Fibroblast of skin of left biceps (primary cell): ENCODE measurements at places on chromosomes 16 and 17.

DNA sequence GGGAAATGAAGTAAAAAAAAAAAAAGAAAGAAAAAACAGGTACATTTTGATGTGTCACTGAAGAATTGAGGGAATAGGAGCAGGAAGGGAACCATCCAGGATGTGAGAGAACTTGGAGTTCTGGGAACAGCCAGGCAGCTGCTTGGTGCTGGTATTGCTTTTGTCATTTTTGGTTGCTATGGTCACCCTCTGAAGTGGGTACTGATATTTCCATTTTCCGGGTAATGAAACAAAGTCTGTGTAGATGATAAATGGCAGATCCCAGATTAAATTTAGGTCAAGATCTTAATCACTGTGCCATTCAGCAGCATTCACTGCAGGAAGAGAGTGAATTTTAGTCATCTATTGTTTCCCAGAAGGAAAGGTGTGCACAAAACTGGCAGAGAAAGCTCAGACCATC, 93.6 kb downstream of the ABCA8 start:
- no peak for DNase-seq

- no peak for DNase-seq
Measured at GRCh38 chr16:66043326-66043725, 323.2 kb upstream of the CDH5 start.

- DNase-seq: no peak
Measured at GRCh38 chr16:46916980-46917379, 32.8 kb downstream of the GPT2 start.

- no peak for DNase-seq
Measured at GRCh38 chr16:88359008-88359407, 23.8 kb upstream of the ZNF469 start.

GRCh38 chr16:13634959-13635358, 285.0 kb upstream of the ERCC4 start:
- DNase-seq: no peak

- DNase-seq: no peak
Measured at GRCh38 chr17:36545077-36545464, 352 bp downstream of the GGNBP2 start.

DNA sequence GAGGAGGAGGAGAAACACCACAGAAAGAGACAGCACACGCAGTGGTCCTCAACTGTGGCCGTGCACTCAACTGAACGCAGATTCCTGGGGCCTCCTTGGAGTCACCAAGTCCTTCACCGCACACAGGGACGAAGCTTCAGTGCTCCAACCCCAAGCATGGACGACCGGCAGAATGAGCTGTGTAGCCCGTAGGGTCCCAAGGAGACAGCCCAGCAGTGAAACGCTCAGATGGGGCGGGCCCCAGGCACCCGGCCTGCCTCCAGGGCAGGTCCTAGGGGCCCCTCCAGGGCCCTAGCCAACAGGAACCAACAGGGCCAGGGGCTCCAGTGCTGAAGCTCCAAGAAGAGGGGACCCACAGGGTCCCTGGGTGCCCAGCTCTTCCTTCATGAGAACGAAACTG, 13.2 kb downstream of the RAB40B start:
- DNase-seq: no peak

DNA sequence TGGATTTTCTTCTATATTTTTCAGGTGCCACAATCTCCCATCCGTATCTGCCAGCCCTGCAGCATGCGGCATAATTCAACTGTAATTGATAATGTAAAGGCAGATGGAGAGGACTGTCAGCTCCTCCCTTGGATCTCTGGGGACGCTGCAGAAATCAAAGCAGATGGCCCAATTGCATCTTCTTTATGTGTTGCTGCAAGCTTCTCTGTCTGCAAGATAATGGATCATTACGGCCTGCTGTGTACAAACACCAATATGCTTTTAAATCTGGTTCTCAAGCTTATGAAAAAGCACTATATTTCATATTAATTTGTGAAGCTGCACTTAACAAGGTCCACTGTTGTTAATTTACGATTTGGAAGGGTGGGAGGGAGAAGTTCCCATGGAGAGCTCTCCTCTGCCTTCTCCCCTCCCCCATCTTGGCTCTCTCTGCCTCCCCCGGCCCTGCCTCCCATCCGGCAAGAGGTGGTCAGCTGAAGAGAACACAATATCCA, 607.5 kb downstream of the TOX3 start:
- DNase-seq: no peak

DNA sequence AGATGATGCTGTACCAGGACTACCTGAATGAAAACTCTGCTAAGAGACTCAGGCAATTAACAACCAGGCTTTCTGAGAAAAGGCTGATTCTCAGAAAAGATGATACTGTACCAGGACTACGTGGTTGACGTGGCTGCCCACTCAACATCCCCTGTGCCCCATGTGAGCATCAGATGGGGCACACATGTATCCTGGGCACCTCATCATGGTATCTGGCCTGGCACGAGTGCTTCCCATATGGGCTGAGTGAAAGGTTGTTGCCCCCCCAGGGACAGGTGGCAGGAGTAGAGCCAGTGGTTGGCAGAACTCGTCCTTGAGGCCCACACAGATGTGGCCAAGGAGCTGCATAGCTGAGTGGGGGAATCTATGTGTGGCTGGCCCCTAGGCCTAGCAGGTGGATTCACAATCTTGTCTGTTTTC, 3.5 kb upstream of the CES4A start:
- DNase-seq: no peak

- DNase-seq: no peak
Measured at GRCh38 chr16:89720551-89720812, 216 bp downstream of the VPS9D1 start.

GRCh38 chr17:7132511-7133094, 18.0 kb upstream of the ASGR2 start:
- DNase-seq: no peak

- no peak for DNase-seq
Measured at GRCh38 chr17:73801455-73802100, 157.3 kb upstream of the SDK2 start.

- no peak for DNase-seq
Measured at GRCh38 chr16:85309656-85310587, 197.7 kb upstream of the CIBAR2 start.

DNA sequence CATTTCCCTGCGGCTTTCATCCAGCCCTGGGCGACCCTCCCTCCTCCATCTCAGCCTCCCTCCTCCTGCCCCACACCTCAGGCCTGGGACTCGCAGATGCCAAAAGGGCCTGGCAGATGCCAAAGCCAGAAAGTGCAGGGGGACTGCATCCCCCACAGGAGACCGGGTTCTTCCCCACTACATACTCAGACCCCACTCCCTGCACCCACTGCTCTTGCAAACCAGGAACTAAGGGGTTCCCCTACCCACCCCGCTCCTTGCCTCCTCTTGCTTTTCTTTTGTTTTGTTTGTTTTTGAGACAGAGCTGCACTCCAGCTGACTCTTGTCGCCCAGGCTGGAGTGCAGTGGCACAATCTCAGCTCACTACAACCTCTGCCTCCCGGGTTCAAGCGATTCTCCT, 3.2 kb downstream of the HS3ST6 start:
- DNase-seq: no peak

- no peak for DNase-seq
Measured at GRCh38 chr17:36004594-36005108, 3.3 kb upstream of the CCL15 start.

DNA sequence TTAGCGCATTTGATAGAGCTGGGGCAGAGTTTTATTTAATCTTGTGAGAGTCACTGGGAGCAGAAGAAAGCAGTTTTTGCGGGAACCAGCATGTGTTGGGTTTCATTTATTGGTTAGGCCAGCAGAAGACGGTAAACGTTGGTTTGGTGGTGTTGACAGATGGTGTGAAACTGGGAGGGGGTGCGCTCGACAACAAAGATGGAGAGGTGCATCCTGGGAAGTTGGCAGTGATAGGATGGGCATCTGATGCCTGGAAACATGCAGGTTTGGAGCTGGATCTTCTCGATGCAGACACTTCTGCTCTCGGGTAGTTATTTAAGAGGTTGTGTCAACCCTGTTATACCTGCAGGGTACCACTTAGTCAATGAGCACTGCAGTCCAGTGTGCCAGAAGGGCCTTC, 24.9 kb upstream of the CLEC18A start:
- no peak for DNase-seq
